ENCODE measurements at places on chromosomes 2 and 18. TPM values are rescaled to one million over a fixed set of nuclear protein-coding genes. Genes with fewer than 3 reads are reported as not detected.

The GAREM2 gene
- total RNA-seq: 1.4 TPM

The IMP4 gene
- 207 TPM for total RNA-seq

The ADGRF3 gene
- not detected for total RNA-seq

The FAM98A gene
- 30.1 TPM for total RNA-seq

The MYO5B gene
- total RNA-seq: 10.4 TPM

The GULP1 gene
- total RNA-seq: 23.1 TPM

The RBKS gene
- 1.8 TPM for total RNA-seq

The IL1A gene
- 0.11 TPM for total RNA-seq

The CIAO1 gene
- 124 TPM for total RNA-seq

The SGO2 gene
- total RNA-seq: 25.6 TPM

The RASGRP3 gene
- total RNA-seq: 0.52 TPM

GRCh38 chr18:41462946-41463345, 492.1 kb upstream of the PIK3C3 start:
- DNase-seq: peak; percentile 45

DNA sequence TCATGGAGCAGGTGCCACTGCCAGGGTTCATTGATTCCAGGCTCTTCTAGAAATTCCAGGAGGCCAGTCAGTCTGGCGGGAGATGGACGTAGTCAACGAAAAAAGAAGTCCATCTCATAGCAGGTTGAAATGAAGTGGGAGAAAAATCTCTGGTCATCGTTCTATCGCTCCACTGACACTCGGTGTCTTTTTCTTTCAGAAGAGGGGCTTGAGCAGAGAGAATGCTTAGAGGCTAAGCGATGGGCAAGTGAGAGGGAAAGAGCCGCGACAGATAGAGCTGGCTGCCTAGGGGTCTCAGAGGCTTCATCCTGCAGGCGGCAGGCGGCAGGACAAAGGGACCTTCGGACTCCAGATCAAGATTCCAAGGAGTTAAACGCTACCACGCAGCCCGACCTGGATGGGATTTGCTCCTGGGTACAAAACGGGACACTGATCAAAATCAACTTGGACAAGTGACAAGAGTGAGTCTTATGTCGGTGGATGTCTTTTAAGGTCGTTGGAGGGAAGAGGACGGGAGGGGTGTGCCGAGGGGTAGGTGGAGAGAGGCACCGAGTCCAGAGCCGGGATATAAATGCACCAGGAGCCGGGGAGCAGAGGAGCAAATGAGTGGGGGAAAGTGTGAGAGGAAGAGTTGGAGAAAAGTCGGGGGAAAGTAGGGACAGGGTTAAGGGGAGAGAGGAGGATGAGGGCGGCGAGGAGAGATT, 677 bp upstream of the TMEM178A start:
- no peak for DNase-seq

- DNase-seq: peak; percentile 52
Measured at GRCh38 chr2:25341753-25342371, at the start of gene DNMT3A. TSS of gene DNMT3A (minus strand) at chr2:25341925. CDS start at chr2:25313984, 27,941 bp downstream.

GRCh38 chr2:43491065-43491639, 104.7 kb downstream of the THADA start:
- peak; percentile 68 for DNase-seq

GRCh38 chr2:179251870-179252269, 12.8 kb downstream of the SESTD1 start:
- no peak for DNase-seq

DNA sequence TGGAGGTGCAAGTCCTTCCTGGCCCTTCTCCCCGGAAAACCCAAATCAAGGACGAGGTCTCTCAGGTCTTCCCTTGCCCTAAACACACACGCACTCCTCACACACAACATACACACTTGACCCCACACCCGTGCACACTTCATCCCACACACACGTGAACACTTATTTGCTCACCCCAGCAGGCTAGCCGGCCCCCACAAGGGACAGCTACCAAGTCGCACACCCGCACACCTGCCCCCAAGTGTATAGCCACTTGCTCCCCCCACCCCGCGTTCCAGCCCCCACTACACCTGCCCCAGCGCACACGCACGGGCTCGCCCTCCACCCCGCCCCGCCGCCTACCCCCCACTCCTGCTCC, 359 bp downstream of the TGFBRAP1 start:
- DNase-seq: no peak

DNA sequence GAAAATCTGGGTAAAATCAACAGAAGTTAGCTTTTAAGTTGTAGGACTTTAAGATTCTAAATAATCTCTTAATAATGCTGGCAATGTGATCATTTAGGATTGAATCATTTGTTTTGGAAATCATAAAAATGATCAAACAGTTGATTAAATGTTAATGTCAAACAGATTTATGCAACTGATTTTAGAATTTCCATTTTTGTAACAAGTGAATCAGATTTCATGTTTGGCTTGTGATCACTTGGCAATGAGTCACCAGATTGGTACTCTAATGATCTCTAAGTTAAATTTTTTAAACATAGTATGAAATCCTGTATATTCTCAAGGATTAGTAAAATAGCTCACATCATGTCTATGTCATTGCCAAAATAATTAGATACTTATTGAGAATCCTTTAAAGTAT, 50.1 kb upstream of the UNC80 start:
- DNase-seq: peak; percentile 8

DNA sequence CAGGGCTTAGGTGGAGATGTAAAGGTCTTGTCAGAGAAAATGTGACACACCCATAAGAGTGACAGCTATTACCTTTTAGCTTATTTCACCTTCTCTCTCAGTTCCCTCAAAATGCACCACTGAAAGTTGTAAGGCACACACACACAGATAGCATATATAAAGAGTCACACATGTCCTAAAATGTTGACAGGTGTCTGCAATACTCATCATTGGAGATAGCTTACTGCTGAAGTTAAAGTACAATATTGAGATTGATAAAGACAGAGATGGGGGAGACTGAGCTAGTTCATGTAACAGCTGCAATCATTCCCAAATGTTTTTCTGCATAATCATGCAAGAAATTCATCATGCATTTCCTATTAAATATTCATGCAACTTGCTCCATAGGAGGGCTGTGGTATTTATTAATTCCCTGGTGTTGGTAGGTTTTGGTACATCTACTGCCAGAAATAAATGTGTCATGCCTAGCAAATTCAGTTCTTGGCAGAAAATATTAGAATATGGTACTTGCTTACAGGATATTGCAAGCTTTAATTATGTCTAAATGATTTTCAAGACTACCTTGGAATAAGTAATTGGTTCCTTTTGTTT, 118.8 kb upstream of the RBMS1 start:
- DNase-seq: no peak

GRCh38 chr2:201821080-201821479, 14.7 kb downstream of the CDK15 start:
- DNase-seq: no peak

DNA sequence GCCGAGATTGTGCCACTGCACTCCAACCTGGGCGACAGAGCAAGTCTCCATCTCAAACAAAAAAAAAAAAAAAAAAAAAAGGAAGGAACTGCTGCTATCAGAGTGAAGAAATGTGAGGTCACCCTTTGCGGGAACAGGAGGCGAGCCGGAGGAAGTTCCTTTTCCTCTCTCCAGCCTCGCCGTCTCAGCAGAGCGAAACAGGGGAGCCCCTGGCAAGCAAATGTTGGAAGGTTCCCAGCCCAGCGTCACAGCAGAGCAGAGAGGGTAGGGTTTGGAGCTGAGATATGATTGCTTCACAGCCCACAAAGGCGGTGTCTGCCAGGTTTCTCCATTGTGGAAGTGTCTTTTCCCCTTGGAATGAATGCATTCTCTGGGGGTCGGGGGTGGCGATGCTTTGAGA, 28.5 kb downstream of the SLC20A1 start:
- no peak for DNase-seq

DNA sequence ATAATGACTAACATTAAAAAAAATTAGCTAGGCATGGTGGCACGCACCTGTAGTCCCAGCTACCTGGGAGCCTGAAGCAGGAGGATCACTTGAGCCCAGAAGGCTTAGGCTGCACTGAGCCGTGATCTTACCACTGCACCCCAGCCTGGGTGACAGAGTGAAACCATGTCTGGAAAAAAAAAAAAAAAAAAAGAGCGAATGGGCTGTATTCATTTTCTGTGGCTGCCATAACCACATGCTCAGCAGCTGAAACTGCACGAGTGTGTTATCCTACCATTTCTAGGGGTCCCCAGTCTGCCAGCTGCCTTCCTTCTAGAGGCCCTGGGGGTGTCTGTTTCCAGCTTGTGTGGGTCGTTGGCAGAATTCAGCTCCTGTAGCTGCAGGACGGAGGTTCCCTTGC, 247.8 kb downstream of the EIPR1 start:
- no peak for DNase-seq

DNA sequence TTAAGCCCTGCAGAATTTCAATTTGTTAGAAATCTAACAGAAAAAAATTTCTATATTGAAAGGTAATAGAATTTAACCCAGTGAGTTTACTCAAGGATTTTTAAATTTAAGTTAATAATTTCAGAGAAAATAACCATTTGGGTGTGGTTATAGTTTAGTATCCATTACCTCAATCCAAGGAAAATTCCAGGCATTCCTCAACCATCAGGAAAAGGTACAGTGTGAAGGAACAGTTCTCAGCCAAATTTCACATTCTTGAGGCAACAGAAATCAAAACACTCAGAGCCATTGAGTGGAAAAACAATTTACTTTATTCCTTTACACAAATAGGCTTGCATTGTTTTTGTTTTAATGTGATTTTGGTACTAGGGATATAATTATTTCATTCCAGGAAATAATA, 45.6 kb downstream of the ONECUT2 start:
- no peak for DNase-seq

GRCh38 chr2:54061272-54061671, 54.1 kb upstream of the ACYP2 start:
- no peak for DNase-seq

DNA sequence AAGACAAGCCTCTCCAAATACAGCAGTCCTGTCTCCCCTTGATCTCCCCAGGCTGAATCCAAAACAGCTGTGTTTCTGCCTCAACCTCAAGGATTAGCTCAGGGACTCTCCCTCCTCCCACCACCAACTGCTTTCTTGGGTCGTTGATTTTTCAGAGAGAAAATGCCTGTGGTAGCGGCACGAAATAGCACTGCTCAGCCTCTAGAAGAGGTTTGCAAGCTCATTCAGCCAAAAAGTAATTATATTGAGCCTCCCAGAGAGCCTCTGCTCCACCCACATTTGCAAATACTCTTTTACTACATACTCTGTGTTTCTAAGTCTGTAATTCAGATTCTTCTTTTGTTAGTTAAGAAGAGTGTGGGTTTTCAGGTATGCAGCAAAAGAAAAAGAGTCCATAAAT, 396.4 kb upstream of the TNP1 start:
- no peak for DNase-seq

DNA sequence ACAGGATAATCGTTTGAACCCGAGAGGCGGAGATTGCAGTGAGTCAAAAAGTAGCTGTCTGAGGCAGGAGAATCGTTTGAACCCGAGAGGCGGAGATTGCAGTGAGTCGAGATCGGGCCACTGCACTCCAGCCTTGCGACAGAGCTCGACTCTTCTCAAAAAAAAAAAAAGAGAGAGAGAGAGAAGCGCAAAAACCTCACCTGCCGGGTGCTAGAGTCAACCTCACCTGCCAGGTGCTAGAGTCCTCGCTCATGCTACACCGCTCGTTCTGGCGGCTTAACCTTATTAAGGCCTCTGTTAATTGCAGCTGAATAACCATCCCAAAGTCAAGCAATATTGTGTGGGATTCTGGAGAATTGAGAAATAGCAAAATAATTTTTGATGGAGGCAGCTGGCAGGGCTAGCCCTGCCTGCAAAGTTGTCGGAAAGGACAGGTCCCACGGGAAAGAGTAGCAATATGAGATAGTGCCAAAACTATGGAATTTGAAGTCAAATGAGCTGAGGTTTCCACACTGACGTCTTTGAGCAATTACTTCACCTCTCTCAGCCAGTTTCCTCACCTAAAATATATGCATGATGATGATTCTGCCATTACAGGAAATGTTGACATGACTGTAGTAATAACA, 644 bp upstream of the DYM start:
- no peak for DNase-seq

DNA sequence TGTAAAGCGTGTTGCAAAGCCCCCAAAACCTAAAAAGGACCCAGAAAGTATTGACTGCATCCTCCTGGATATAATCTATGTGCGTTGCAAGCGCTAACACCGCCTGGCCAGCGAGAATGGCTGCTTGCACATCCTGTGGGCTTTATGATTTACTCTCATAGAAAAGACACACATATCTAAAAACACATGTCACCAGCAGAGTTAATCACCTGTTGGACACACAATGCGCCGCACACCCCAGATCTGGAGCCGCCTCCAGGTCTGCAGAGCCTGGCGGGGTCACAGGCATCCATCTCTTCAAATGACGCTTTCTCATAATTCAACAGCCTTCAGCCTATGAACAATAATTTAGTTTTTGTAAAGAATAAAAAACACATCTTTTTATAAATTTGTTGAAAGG, 186.5 kb downstream of the RTP5 start:
- DNase-seq: no peak

DNA sequence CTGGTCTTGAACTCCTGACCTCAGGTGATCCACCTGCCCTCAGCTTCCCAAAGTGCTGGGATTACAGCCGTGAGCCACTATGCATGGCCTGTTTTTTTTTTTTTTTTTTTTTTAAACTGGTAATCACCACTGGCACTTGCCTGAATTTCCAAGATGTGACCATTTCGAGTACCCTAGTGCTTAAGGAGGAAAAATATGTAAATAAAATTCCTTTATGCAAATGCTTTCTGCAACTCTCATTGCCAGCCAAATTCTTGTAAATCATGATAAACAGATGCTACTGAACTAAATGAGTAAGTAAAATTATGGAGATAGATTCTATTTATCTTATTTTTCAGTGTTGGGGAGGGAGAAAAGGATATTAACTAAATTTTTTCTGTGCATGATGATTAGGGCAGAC, 18.6 kb downstream of the CDCA7 start:
- DNase-seq: no peak

GRCh38 chr2:176162911-176163671, 6.0 kb downstream of the HOXD3 start:
- DNase-seq: no peak

DNA sequence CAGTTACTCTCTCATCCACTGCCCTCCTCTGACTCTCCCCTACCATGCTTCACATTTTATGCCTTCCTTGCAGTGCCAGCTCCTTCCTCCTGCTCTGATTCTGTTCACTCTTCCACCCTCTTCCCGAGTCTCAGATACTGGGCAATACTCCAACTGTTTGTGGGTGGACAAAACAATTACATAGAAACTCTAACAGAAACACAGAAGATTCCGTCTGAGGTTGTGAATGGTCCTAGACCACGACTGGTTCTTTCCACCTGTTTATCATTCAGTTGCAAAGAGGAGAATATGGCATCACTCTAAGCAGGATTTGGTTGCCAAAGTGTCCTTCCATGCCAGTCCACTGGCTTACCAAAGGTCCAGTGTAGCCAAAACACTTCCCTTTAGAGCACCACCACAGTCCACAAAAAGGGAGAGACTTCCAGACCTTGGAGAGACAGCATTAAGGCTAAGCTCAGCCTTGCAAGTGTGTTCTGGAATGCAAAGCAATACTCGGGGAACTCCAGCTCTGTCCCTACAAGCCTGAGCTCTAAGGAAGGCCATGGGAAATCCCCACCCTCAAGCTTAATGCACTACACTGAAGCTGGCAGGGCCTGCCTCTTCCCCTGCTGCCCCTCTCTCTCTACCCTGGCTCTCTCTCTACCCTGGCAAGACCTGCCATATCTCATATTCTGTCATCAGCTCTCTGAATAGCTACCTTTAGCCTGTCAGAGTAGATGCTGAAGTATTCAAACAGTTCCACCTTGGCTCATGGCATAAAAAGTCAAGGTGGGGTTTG, 33.6 kb upstream of the RND3 start:
- peak; percentile 18 for DNase-seq

- DNase-seq: no peak
Measured at GRCh38 chr2:103875531-103875930, 978.4 kb upstream of the POU3F3 start.

GRCh38 chr18:13653746-13654433, 72.5 kb downstream of the FAM210A start:
- DNase-seq: no peak

- DNase-seq: no peak
Measured at GRCh38 chr2:26488463-26489212, 10.7 kb upstream of the OTOF start.

Data from PC-3 (cell line).